ENCODE measurements at places on chromosomes 2 and 18.

DNA sequence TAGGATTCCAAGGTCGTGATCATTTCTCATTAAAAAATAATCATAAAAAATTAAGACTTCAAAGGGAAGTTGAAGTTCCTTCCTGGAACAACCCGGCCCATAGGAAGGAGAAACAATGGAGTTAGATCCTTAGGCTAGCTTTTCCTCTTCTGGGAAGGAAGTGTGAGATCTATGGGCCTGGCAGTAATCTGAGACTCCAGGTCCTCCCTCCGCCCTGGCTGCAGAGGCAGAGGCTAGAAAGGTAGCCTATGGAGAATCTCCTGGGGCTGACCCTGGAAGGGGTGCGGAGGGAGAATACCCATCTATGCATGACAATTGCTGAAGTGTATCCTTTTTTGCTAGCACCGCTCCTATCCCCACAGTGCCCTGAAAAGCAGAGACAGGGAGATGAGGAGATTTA is 37.9 kb downstream of the TRIB2 start:
- DNase-seq = no peak

DNA sequence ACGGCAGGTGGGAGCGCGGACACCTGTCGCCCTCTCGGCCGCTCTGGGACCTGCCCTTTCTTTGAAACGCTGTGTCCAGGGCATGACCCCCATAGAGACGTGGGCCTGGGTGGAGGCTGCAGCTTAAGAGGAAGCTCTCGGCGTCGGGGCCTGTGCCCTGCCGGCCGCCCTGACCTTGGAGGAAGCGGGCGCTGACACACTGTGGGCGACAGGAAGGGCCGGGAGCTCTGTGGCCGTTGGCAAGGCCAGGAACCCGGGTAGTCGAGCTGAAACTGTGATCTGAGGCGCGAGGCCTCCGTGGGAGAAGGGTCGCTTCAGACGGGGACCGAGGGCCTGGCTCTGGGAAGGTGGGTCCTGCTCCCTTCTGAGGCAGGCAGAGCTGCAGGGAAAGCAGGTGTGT is 28.2 kb downstream of the KCNG2 start:
- DNase-seq = no peak

- no peak for DNase-seq
Observed at GRCh38 chr2:189082376-189082975, 97.1 kb downstream of the COL5A2 start.

GRCh38 chr2:196566961-196567666 is 72.4 kb upstream of the CCDC150 start:
- DNase-seq = no peak

All from epithelial cell of prostate (primary cell).